ENCODE measurements at places on chromosomes 6 and 20.

GRCh38 chr20:40160097-40160550 is 528.9 kb downstream of the MAFB start:
- DNase-seq = no peak

DNA sequence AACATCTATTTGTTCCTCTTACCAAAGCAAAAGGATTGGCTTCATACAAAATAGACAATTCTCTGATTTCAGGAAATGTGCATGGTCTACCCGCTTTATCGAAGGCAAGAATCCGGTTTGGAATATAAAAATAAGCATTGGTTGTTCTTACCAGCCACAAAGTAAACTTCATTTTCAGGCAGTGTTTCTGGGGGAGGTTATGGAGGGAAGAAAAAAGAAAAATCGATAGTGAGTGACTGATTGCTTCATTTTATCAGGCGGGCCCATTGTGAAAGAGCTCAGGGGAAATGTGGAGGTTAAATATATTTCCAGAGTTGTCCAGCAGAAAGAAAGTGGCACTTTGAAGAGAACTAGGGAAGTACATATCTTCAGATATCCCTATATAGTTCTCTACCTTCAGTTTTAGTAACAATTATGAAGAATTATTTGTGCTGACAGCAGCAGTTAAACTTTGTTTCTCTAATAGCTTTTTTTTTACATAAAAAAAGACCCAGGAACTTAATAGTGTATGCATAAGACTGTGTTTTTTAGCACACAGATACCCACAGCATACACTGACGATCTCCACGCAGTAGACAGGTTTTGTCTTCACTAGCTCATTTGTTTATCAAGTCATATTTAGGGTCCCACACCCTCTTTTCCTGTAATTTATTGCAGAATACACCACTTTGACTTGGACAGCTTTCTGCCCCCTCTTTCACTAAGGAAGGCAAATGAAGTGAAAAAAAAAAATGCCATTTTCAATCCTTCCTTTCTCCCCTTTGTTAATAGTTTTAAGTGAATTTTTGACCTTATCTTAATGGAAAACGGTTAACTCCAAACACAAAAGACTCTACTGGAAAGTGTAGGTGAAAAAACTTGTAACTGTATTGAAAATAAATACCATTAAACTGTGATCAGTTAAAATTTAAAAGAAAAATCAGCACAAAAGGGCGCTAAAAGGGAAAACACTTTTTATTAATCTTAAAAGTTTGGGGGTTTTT is 2.9 kb downstream of the POU3F2 start:
- DNase-seq = no peak

GRCh38 chr20:14957402-14957801 is 620.0 kb upstream of the FLRT3 start:
- no peak for DNase-seq

DNA sequence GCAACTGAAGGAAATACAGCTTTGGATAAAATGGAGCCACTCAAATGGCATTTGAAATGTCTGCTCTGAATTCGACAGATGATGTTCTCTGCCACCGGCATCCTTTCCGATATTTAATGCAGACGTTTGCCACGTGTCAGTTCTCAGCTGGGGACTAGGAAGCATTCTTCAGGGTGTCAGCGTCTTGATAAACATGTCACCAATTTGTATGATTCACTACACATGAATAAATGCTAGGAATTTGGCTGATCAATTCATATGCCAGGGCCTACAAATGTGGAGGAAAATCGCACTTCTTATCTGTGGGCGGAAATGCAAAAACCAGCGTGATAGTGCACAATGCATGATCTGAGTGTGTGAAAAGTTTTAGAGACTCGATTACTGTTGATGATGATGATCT is 169.5 kb downstream of the SLC24A3 start:
- DNase-seq = no peak

GRCh38 chr6:95365454-95365853 is 211.9 kb upstream of the MANEA start:
- no peak for DNase-seq

- no peak for DNase-seq
Observed at GRCh38 chr6:39335780-39336545, 13.5 kb upstream of the KCNK16 start.

DNA sequence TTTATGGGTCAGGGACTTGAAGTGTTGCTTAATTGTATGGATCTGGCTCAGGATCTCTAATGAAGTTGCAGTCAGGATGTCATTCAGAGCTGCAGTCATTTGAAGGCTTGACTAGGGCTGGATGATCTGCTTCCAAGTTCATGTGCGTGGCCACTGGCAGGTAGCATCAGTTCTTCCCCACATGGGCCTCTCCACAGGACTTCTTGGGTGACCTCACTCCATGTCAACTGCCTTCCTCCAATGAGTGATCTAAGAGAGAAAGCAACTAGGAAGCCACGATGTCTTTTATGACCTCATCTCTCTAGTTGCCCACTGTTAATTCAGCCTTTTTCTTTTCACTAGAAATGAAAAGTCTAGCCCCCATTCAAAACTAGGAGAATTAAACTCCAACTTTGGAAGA is 104.1 kb downstream of the COL9A1 start:
- no peak for DNase-seq

DNA sequence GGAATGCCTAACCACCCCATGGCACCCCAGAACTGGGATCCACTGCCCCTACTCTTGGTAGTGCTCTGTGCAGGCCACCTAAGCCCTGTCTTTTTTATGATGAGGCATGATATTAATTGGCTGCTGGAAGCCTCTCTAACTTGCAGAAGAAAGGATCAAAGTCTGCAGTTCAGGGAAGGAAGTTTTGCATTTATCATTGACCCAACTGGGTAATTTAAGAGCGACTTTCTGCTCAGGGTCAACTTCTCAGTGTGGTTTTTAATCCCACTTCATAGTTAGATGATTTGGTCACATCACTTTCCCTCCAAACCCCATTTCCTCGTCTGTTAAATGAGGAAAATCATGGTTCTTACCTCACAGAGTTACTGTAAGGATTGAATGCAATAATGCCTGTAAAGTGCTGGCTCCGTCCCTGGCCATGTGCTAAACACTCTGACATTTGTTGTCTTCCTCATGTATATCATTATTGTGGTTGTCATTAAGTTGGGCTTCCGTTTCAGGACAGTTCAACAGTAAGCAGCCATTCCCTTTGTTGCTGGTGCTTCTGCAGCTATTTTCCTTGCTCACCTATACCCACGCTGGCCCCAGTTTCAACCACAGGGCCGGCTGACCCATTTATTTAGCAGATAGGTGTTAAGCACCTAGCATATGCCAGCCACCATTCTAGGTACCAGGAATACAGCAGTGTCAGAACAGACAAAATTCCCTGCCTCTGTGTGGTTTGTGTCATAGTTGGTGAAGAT is 14.2 kb downstream of the E2F3 start:
- DNase-seq = no peak

- DNase-seq = no peak
Observed at GRCh38 chr6:12200761-12201160, 89.4 kb upstream of the EDN1 start.

DNA sequence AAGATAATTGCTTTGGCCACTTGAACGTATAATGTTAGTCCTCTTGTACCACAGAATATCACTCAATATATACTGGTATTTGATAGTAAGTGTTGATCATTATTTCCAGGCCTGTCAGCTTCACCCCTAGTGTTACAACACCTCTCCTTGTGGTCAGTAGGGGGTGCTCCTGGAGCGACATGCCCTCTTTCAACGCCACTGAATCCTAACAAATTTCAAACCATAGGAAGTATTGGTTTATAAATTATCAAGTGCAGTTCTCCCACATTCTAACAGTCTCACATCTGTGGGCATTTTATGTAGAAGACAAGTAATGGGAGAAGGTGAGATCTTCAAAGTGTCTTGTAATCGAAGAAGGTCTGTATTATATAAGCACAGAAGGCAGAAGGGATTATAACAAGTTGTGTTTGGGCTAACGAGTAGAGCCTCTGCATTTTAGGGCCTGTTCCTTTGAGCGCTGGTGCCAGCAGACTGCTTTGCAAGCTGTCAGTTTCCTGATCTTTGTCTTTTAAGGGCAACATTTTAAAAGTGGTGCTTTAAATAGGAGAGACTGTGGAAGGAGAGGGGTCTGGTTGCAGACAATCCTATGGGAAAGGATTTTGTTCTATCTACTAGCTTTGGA is 57.1 kb upstream of the CEP162 start:
- no peak for DNase-seq

- DNase-seq = no peak
Observed at GRCh38 chr20:22763257-22763906, 179.0 kb upstream of the FOXA2 start.

DNA sequence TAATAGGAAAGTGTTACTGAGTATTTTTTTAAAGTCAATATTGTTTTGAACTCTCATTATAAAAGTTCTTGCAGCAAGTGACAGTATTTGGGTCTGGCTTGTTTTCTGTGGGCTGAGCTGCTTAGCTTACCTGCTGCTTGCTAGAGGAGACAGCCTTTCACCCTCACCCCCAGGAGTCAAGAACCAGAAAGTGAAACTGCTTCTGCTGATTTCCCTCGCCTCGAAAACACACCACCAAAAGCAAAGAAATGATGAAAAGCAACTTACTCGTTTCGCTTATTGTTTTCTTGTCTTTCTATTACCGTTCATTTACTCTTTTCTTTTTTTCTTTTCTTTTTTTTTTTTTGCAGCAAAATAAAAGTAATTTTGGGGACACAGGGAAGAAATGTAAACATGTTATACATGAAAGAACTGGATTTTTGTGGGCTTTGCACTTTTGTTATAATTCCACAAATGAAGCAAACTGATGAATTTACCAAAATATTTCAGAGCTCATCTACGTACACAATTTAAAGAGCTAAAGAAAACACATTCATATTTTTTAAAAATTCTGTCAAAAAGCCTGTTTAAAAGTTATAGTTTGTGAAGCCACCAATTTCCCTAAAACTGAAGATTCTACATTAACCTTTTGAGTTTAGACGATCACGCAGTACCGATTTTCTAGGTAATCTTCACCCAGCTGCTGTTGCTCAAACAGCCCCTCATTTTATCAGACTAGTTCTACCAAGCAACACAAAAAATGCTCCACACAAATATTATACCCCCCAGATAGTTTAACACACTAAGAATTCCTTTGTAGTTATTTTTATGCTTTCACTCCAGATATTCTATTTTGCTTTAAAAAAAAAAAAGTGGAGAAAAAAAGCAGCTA is 1.7 kb downstream of the SCML4 start:
- DNase-seq = peak; percentile 76

DNA sequence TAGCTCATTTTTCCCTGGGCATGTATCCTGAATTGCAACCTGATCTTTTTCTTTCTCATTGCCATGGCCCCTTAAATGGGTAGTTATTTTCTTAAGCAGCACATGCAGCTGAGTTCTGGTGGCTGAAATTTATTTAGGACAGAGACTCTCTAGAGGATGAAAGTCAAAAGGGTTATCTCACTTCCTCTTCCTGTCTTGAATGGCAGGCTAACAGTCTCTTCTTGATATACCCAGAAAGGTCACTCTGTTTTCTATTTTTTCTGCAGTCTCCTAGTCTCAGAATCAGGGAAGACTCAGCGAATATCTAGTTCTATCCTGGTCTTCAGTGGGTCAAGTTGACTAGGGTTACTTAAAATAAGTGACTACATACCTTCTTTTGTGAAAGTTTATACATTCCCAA is 243.3 kb downstream of the EPHA7 start:
- no peak for DNase-seq
